ENCODE measurements at places on chromosomes 5 and 9. TPM values are rescaled to one million over a fixed set of nuclear protein-coding genes. Genes with fewer than 3 reads are reported as not detected.

MYMK gene
- not detected for total RNA-seq

DNA sequence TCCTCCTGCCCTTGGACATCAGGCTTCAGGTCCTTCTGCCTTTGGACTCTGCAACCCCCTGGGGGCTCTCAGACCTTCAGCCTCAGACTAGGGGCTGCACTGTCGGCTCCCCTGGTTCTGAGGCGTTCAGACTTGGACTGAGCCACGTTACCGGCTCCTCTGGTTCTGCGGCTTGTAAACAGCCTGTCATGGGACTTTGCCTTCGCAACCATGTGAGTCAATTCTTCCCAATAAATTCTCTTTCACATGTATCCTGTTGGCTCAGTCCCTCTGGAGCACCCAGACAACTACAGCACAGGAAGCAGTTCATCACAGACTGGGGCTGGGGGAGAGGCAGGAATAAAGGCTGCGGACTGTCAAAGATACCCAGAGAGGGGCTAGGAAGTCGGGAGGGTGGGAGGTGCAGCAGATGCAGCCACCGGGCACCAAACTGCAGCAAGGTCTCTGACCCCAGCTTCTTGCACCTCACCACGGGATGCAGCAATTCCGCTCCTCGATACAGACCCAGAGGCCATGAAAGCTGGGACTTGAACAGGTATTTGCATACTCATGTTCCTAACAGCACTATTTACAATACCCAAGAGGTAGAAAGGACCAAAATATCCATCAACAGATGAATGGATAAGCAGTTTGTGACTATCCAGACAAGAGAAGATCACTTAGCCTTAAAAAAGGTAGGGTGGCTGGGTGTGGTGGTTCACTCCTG lies 100.8 kb downstream of the COL23A1 start:
- DNase-seq: no peak

PCDHA1 gene
- total RNA-seq: under 0.01 TPM

SLC6A19 gene
- total RNA-seq: not detected

DNA sequence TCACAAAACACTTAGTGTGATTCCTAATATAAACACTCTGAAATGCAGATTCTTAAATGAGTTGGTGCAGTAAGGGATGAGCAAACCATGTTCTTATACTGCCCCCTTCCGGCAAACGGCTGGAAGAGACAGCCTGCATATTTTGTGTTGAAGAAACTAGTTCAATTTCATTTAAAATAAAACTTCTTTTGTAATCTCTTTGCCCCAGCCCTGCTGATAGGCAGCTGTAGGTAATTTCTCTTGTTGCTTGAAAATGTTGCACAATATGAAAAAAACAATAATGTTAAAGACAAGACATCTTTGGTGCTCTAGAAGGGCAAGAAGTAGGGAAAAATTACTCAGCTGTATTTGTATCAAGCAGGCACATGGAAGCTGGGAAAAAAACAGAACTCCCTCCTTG lies 89.7 kb upstream of the CCNG1 start:
- peak; percentile 71 for DNase-seq

PRLR gene
- not detected for total RNA-seq

GRCh38 chr9:33163433-33164137 lies 3.6 kb downstream of the B4GALT1 start:
- DNase-seq: no peak

SPINK7 gene
- not detected for total RNA-seq

GRCh38 chr5:178114325-178115135 lies 1.2 kb downstream of the N4BP3 start:
- peak; percentile 27 for DNase-seq

PTGDS gene
- 0.22 TPM for total RNA-seq

DNA sequence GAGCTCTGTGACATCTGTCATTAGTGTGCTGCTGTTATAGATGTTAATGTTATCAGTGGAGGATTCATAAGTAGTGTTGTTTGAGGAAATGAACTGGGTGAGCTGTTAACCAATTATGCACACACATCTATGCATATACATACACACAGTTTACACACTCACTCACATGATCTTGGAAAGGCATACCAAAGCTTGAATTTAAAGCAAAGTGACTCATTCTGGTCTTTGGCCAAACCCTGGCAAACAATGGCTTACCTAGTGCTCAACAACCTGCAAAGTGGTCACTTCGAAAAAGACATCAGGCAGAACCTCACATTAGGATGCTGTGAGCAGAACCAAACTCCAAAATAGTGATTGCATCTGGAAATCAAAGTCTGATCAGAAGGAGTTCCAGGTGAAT lies 1037.3 kb upstream of the CDH6 start:
- DNase-seq: no peak

CNOT6 gene
- 14.4 TPM for total RNA-seq

DNA sequence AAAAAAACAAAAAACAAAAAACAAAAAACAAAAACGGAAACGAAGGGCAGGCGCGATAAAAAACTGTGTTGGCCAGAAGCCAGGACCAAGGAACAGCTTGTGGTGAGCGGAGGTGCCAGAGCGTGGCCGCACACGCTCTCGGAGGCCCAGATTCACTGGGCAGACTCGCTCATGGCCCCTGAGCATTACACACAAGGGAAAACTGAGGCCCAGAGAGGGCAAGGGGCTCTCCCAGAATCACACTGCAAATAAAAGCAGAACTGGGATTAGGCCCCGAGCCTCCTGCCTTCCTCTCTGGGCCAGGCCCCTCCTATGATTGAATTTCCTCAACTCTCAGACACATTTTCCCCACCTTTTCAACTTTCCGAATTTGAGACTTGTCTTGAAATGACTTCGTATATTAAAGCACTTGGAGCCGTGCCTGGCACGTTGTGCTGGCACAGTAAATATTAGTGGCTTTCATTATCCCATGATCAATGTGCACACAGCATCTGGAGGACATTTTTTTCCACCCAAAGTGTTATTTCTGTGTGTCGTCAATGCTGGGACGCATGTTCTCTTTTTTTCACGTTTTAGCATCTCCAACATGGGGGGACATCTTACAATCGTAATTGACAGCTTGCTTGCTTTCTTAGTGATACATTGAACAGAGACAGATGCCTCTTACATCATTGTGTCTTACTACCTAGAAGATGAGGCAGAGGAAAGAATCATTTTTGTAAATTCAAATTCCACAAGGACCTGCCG lies 7.4 kb downstream of the FIBCD1 start:
- no peak for DNase-seq

- no peak for DNase-seq
These were observed 39.5 kb upstream of the PSD2 start for GRCh38 chr5:139755892-139756671.

DRD1 gene
- not detected for total RNA-seq

DNA sequence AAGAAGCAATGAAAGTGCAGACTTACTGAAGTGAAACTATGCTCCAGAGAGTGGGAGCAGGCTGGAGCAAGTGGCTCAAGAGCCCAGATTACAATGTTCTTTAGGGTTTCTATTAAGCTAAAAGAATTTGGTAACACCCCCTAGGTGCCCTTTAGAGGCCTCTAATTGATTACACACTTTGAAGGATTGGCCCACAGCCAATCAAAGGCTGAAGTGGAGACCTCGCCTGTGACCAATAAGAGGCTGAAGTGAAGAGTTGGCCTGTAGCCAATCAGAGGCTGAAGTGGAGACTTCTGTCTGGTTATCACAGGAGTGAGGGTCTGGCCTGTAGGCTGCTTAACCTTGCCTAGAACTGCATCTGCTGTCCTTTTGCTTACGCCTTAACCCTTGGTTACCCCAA lies 46.7 kb upstream of the SPATA31C2 start:
- DNase-seq: no peak

DNA sequence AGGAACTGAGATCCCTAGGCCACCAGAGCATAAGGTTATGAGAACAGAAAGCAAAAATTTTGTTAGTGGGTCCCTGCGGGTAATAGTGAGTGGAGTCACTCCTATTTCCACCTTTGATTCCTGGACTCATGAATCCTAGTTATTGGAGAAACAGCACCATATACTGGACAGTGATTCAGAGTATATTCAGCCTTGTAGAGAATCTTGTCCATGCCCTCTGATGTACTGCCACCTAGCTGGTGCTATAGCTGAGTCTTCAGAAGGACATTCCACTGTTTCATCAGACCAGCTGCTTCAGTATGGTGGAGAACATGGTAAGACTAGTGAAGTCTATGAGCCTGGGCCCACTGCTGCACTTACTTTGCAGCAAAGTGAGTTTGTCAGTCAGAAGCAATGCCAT lies 25.0 kb upstream of the ITGA2 start:
- no peak for DNase-seq

TAF11L5 gene
- not detected for total RNA-seq

DNA sequence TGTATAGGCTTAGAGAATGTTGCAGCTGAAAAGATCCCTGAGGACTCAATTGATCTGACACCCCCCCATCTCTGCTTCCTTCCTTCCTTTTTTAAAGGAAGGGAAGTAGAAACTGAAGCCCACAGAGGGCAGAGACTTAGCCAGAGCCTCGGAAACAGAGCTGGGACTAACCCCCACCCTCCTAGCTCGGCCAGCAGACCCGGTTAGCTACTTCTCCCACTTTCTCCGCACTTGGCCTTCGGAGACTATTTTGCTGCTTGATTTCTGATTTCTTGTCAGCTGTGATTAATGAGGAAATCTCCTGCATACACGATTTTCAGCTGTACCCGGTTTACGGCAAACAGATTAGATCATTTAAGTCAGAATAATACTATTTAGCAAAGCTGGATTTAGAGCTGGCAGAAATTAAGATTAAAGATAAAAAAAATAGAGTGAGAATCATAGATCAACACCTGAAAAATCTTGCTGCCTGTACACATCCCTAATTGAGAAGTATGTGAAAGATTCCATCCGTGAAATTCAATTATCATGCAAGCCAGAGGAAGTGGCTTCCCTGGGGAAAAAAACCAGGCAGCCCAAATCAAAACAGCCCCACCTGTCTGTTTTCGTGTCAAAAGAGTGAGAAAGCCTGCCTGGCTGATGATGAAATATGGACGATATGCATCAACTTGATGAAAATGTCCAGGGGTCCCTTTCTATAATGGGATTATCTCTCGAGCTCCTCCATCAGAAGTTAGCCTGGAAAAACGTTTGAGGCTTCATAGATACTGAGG lies 159.5 kb upstream of the SHB start:
- no peak for DNase-seq

DNA sequence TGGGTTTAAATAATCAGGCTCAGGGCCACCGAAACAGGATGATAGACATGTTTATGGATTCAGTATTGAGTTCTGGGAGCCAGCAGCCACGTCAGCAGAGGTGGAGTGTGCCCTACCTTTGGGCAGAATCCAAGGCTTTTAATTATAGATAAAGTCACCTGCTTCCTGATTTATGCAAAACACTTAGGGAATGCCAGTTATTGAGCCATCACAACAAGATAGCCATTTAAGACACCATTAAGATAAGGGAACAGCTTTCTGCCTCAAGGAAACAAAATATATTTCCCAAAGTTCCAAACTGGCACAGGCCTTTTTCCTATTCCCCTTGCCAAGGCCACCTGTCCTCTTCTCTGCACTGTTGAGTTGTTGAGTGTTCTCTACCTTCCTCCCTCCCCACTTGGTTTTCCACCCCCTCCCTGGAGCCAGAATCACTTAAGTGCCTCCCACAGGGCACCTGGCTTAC lies 2.4 kb downstream of the CCL28 start:
- no peak for DNase-seq

GRXCR2 gene
- total RNA-seq: not detected

- DNase-seq: no peak
These were observed 11.0 kb downstream of the NELFB start for GRCh38 chr9:137266162-137266527.

GRCh38 chr5:128913551-128913950 lies 51.7 kb upstream of the SLC27A6 start:
- DNase-seq: no peak

DNA sequence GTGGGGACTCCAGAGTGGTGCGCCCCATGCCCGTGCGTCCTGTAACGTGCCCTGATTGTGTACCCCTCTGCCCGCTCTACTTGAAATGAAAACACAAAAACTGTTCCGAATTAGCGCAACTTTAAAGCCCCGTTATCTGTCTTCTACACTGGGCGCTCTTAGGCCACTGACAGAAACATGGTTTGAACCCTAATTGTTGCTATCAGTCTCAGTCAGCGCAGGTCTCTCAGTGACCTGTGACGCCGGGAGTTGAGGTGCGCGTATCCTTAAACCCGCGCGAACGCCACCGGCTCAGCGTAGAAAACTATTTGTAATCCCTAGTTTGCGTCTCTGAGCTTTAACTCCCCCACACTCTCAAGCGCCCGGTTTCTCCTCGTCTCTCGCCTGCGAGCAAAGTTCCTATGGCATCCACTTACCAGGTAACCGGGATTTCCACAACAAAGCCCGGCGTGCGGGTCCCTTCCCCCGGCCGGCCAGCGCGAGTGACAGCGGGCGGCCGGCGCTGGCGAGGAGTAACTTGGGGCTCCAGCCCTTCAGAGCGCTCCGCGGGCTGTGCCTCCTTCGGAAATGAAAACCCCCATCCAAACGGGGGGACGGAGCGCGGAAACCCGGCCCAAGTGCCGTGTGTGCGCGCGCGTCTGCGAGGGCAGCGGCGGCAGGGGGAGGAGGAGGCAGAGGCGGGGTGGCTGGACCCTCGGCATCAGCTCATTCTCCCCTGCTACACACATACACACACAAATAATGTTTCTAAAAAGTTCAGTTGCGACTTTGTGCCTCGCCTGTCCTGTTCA lies 668 bp downstream of the GLIS3 start:
- DNase-seq: peak; percentile 69

DNA sequence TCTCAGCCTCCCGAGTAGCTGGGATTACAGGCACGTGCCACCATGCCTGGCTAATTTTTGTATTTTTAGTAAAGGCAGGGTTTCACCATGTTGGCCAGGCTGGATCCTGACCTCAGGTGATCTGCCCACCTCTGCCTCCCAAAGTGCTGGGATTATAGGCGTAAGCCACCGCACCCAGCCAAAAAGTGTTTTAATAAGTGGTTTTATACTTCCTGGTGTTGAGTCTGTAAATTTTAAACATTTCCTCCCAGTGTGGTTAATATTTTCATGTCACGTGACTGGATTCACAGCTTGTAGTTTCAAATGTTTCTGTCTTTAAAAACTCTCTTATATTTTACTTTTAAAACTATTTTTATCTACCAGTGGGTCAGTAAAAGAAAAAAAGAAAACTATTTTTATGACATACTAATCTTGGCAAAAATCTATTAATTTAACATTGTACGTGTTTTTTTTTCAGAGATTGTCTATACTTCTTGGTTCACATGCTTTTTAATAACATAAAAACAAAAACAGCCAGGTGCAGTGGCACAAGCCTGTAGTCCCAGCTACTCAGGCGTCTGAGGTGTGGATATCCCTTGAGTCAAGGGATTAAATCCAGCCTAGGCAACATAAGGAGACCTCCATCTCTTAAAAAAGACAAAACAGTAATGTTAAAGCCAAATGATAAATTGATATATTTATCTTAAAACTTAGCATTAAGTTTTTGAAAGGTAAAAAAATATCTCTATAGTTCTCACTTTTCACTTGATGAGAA lies 117.1 kb downstream of the DMXL1 start:
- DNase-seq: no peak

DNA sequence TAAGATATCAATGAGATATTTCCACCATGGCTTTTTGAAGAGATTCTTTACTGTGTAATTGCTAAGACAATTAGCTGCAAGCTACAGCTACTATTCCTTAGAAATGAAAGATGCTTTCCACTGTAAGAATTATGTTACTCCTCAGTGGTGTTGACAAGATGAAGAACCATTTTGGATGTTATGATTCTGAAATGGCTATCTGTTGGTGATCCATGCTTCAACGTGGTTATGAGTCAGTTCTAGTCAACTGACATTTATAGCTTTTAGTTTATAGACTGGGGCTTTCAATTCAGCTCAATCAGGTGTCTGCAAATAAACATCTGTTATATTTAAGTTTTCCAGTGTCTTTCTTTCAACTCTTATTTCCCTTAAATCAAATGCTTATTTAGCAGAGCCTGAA lies 93.7 kb downstream of the SGCD start:
- no peak for DNase-seq

SLC35D2 gene
- total RNA-seq: 20.0 TPM

NR5A1 gene
- not detected for total RNA-seq

- no peak for DNase-seq
These were observed 27.7 kb downstream of the MLLT3 start for GRCh38 chr9:20594608-20595007.
